ENCODE measurements at places on chromosomes 6 and 20.

DNA sequence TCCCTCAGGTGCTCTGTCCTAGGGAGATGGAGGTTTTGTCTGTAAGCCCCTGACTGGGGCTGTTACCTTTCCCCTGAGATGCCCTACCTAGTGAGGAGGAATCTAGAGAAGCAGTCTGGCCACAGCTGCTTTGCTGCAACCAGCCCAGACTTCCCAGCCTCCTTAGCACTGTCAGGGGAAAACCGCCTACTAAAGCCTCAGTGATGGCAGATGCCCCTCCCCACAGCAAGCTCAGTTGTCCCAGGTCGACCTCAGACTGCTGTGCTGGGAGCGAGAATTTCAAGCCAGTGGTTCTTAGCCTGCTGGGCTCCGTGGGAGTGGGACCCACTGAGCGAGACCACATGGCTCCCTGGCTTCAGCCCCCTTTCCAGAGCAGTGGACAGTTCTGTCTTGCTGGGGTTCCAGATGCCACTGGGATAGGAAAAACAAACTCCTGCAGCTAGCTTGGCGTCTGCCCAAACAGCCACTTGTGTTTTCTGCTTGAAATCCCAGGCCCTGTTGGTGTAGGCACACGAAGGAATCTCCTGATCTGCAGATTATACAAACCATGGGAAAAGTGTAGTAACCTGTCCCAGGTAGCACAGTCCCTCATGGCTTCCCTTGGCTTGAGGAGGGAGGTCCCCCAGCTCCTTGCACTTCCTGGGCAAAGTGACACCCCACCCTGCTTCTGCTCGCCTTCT lies 146.4 kb upstream of the PROKR2 start:
- DNase-seq = no peak

- DNase-seq = no peak
Observed at GRCh38 chr6:14542670-14543366, 425.2 kb downstream of the CD83 start.

GRCh38 chr6:5112066-5112799 lies 27.1 kb downstream of the PPP1R3G start:
- no peak for DNase-seq

- no peak for DNase-seq
Observed at GRCh38 chr20:1388741-1389483, 3.9 kb downstream of the FKBP1A start.

DNA sequence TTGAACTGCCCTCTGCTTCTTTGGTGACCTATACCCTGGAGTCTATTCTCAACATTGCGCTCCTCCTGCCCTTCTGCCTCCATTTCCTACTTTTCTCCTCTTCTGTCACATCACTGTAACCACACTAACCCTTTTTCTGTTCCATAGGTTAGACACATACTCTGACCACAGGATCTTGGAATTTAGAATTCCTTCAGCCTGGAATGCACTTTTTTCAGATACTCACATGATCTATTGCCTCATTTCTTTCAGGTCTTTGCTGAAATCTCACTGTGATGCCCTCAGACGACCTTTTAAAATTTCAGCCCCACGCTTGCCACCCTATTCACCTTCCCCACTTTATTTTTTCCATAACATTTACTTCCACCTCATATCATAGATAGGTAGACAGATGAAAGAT lies 5.1 kb downstream of the VNN1 start:
- DNase-seq = no peak

GRCh38 chr6:139955366-139956155 lies 581.1 kb upstream of the CITED2 start:
- DNase-seq = no peak

GRCh38 chr6:82467338-82467737 lies 103.7 kb downstream of the TPBG start:
- no peak for DNase-seq

DNA sequence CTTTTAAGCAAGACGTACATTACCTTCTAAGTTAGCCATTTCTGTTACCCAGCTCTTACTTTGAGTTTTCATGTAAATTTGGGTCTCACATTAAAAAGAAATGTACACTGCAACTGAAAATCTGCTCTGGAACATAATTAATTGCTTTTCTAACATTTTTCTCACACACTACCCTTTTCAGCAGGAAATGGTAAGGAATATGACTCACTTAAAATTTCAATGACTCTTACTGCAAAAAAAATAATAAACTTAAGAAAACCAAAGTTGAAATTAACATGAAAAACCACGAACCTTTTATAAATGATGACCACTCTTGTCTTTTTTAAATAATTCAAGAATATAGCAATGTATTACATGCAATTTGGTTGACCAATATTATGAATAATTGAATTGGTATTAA lies 1.3 kb downstream of the CGA start:
- DNase-seq = no peak

- DNase-seq = no peak
Observed at GRCh38 chr20:63326314-63327230, 33.6 kb downstream of the COL20A1 start.

DNA sequence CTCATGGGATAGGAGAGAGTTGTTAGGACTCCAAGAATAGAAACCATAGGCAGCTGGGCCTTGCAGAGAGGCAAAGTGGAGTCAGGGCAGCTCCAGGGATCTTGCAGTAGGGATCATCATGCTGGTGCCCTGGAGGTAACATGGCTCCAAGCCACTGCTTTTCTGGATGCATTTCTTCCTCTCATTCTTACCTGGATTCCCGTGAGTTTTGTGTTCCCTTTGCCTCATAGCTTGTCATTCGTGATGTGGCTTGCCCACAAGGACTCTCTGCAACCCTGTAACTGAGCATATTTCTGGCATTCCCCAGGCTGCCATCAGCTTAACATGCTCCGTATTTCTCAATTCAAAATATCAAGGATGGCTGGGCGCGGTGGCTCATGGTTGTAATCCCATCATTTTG lies 5.3 kb downstream of the NHLRC1 start:
- no peak for DNase-seq

DNA sequence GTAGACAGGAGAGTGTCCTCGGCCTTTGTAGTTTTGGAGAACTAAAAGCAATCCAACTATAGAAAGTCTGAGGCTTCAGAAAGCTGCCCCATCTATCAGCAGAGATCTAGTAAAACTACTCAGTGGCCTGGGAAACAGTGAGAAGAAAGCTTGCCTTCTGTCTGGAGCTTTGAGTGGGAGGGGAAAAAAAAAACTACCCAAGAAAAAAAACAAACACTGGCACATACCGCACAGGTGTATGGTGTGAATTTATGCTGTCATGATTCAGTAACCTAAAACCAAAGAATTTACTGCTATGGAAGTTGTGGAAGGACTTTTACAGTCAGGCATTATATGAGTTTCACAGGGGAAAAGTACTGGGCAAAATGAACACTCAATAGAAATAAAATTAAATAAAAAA lies 280.5 kb downstream of the ADGRB3 start:
- DNase-seq = no peak

GRCh38 chr20:41958391-41958790 lies 340.2 kb upstream of the CHD6 start:
- DNase-seq = no peak

- no peak for DNase-seq
Observed at GRCh38 chr6:131574686-131575085, 1.7 kb downstream of the ARG1 start.

GRCh38 chr6:105869835-105870440 lies 216.2 kb upstream of the PRDM1 start:
- no peak for DNase-seq

- no peak for DNase-seq
Observed at GRCh38 chr6:168999392-168999791, 254.3 kb downstream of the THBS2 start.

- DNase-seq = no peak
Observed at GRCh38 chr20:21047981-21048380, 58.2 kb downstream of the LINC00237 start.

GRCh38 chr6:87181903-87182302 lies 26.5 kb downstream of the ZNF292 start:
- DNase-seq = no peak

DNA sequence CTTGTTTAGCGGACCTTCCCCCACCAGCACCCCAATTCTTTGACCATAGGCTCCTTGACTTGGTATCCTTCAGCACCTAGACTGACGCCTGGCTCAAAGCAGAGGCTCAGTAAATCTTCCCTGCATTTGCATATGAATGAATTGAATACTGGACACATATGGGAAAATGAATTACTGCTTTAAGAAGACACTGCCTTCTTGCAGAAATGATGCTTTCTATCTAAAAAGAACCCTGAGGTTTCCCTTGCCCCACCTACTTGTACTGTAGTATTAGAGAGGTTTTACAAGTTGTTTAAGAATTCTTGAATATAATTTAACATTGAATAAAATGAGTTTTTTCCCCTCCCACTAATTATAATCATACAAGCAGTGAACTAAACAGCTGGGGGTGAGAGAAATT lies 190.7 kb downstream of the SAMD5 start:
- no peak for DNase-seq

- DNase-seq = no peak
Observed at GRCh38 chr6:33080127-33081089, 4.6 kb downstream of the HLA-DPB1 start.

DNA sequence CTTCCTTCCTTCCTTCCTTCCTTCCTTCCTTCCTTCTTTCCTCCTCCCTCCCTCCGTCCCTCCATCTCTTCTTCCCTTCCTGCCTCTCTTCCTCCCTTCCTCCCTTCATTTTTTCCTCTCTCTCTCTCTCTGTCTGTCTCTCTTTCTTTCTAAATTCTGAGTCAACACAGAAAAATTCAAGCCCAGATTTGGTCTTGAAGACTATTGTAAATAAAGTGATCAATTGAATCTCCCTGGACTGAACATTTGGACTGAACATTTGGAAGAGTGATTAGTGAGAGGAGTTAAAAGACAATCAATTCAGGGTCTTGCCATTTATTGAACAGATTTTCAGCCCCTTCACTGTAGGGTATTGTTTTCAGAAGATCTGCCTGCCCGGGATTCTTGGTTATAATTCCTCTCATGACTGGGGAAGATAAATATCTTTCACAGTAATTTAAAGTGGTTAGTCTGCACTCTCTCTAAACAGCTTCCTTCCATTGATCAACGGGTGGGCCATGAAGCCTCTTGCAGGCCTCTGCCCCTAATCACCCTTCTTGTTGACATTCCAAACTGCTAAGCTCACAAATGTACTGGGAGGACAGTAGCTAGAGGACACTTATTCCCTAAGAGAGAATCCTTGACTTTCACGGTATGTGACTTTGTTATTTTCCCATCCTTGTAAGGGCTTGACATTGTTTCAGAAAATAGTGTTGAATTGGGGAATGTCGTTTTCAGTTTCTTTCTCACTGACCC lies 101.7 kb upstream of the BMP2 start:
- no peak for DNase-seq

- DNase-seq = no peak
Observed at GRCh38 chr6:37339741-37340638, 13.8 kb upstream of the RNF8 start.

DNA sequence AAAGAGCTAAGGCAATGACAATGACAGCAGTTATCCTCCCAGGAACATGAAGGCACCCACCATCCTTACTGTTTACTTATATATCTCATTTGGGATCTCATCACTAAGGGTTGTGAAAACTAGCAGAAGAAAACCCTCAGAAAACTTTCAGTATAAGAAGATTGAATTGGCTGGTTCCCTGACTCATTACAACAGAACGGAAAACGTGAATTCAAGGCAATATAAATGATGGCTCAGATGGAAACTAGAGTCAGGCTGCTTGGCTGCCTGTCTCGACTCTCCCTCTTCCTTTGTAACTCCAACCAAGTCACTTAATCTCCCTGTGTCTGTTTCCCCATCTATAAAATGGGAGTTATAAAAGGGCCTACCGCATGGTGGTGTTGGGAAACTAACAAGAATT lies 387.1 kb upstream of the JARID2 start:
- DNase-seq = no peak

DNA sequence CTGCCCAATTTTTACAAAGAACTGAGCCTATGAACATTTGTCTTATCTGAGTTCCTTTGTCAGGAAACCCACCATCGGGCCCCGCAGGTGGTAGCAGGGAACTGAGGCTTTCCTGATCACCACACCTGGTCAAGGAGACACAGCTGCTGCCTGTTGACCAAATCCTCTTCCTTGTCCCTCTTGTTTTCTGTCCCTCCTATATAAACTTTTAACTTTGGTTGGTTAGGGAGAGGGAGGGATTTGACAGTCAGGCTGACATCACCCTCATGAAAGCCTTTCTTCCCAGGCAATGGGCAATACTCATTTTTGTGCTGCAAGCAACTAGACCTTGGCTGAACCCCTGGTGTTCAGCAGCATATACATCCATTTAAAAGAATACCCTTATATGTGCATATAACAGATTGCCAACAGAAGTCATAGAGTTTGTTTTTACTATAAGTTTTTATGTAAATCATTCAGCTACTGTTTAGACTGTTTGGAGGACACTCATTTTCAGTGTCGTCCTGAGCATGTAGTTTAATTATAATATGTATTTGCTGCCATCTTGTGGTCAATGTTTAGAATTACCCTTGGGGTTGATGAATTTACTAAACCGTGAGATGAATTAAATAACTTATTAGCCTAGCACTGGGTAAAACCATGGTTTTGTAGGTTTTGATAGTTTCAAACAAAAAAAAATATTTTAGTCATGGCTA lies 17.0 kb downstream of the CRISP1 start:
- DNase-seq = no peak

- no peak for DNase-seq
Observed at GRCh38 chr20:48846516-48847492, 19.0 kb upstream of the PREX1 start.

- DNase-seq = no peak
Observed at GRCh38 chr20:4375881-4376280, 345.8 kb upstream of the PRND start.

DNA sequence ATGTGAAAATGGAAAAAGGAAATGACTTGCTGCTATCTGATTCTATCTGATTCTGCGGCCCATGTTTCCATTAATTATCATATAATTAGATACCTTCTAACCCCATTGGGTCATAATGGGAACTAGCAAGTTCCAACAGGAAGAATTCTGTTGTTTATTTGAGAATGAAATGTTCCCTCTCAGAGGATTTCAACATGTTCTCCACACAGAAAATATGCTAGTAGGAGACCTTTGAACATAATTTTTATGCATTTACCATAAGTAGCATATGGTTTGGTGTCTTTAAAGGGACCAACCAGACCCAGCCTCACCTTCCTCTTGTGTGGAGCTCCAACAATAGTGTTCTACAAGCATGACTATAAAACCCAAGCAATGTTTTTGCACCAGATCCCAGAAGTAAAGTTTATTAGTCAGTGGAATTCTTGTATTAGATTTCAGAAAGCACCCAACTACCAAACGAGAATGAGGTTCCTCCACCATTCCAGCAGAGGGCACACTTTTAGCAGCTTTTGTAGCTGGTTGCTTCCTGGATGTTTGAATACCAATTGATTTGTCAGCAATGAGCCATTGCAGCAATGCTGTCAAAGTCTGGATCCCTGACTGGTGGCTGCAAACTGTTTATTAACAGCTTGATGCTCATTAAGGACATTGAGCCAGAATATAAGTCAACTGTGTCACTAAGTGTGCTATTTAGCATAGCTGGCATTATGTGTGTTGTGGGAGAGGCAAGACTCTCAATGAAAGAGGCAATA lies 143.6 kb upstream of the GJE1 start:
- DNase-seq = peak; percentile 10

- DNase-seq = peak; percentile 22
Observed at GRCh38 chr20:36591854-36592641, 13.5 kb upstream of the RAB5IF start.
